AG08396 (cell line): ENCODE measurements at places on chromosomes 7 and 10.

GRCh38 chr7:131013716-131014115 is 279.7 kb upstream of the KLF14 start:
- DNase-seq, result no peak

GRCh38 chr7:147182874-147183273 is 1066.3 kb downstream of the CNTNAP2 start:
- no peak for DNase-seq

GRCh38 chr10:6141296-6142151 is 52.7 kb downstream of the RBM17 start:
- peak; percentile 87 for DNase-seq

GRCh38 chr10:100826983-100827818 is 81.8 kb downstream of the PAX2 start:
- no peak for DNase-seq

DNA sequence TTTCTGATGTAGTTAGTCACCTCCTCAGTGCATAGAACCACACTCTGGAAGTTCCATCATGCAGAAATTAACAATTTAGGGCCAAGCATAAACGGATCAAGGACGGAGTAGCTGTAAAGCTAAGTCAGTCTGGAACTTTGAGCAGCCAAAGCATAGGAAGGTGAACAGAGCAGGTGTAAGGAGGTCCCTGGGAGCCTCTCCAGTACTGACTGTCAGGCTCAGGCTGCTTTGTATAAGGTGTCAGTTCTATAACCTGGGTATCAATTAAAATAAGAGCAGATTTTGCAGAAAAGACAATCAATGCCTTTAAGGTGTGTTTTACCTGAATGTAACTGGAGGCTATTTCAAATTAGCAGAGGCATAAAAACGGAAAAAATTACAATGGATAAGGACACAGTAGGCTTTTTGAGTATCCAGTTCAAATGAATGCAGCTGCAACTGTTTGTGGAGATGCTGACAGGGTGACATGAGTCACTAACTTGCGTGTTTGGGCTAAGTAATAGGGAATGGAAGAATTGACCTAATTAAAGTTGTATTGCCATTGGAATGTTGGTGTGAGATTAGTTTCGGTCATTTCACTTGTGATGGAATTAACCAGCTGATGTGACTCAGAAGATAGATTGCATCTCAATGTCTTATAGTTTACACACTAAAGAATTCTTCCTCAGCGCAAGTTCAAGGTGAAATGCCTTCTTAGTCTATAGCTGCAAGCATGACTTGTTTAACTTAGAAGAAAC is 417.9 kb upstream of the CNTNAP2 start:
- peak; percentile 2 for DNase-seq

DNA sequence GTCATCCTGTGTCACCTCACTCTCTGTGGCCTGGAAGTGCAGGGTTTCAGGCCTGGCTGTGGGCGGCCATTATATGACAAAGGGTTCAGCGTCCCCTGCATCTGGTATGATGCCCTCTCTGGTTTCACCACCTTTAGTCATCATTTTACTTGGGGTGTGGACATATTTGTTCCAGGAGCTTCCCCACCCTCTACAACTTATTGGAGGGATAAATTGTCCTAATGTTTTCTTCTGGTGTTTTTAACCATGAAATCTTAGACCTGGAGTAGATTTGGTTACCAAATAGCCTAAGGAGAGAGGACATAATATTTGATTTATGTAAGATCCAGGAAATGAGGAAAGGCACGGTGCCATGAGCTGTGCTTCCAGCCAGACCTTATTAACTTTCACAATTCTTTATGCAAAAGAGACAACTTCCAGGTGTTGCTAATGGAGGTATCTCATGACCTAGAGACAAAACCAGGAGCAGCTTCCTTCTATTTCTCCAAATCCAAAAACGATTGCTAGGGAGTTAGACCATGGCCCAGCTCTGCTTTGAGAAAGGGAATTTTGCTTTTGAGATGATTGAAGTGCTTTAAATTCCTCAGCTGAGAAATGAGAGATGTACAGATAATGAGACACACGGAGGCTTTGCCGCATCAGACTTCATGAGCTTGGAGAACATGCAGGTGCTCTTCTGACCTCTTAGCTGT is 20.9 kb downstream of the WBP1L start:
- DNase-seq, result no peak

- DNase-seq, result no peak
These were observed 45.0 kb downstream of the MRC1 start for GRCh38 chr10:17854044-17854652.

DNA sequence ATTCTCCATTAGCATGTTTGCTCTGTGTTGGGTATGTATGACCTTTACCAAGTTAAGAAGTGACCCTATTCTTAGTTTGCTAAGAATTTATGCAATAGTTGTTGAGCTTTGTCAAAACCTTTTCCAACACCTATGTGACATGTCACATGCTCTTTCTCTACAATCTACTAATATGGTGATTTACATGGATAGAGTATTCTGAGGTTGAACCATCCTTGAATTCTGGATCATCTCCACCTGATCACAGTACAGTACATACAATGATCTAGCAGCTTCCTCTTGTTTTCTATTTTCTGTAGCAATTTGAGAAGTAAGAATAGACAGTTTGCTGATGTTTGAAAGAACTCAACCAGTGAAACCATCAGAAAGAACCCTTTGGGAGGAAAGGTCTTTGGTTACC is 101.2 kb upstream of the PDGFA start:
- DNase-seq, result no peak

GRCh38 chr10:5450605-5451384 is 38.4 kb downstream of the NET1 start:
- DNase-seq, result no peak

- peak; percentile 23 for DNase-seq
These were observed 4.4 kb downstream of the JAZF1 start for GRCh38 chr7:28176174-28176573.

DNA sequence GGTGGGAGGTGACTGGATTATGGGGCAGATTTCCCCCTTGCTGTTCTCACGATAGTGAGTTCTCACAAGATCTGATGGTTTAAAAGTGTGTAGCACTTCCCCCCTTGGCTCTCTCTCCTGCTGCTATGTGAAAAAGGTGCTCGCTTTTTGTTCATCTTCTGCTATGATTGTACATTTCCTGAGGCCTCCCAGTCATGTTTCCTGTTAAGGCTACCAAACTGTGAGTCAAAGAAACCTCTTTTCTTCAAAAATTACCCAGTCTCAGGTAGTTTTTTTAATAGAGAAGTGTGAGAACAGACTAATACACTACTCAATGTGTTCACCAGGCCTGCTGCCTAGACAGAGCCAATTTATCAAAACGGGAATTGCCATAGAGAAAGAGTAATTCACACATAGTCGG is 49.7 kb downstream of the SDHAF3 start:
- no peak for DNase-seq

DNA sequence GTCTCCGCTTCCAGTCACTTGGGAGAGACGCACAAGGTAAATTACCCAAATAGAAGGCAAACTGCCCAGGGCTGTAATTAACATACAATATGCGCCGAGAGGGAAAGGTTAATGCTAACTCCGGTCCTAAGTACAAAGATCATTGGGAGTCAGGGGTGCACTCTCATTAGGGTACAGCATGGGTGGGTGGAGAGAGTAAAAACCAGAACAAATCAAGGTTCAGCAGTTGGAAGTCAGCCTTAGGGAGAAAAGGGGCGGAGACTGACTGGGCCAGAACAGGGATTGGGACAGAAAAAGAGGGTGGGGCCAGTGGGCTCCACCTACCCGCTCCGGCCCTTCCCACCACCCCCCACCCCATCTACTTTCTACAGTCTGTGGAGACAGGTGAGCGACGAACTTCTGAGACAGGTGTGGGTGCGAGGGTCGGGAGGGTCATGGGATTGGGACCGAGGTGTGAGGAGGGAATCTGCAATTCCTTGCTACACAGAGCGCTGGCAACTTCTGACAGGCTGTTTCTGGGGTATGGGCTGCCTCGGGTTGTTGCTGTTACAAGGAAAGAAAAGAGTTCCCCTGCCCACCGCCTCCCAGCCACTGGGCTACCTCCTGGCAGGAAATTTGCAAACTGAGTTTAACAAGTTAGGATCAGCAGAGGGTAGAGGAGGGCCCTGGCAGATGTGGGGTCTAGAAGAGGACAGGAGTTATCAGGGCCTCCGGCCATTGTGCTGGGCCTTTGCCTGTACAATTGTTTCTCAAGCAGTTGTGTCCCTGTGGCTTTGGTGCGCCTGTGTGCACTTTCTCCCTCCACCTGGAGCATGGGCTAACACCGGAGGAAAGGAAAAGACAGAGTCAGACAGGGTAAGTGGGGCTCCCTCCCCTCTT is at the start of gene TMEM139:
TMEM139 (plus strand) TSS at position 368 of the 879 bp plus-strand sequence. CDS start 1,000 bp downstream, outside the sequence.
- no peak for DNase-seq

DNA sequence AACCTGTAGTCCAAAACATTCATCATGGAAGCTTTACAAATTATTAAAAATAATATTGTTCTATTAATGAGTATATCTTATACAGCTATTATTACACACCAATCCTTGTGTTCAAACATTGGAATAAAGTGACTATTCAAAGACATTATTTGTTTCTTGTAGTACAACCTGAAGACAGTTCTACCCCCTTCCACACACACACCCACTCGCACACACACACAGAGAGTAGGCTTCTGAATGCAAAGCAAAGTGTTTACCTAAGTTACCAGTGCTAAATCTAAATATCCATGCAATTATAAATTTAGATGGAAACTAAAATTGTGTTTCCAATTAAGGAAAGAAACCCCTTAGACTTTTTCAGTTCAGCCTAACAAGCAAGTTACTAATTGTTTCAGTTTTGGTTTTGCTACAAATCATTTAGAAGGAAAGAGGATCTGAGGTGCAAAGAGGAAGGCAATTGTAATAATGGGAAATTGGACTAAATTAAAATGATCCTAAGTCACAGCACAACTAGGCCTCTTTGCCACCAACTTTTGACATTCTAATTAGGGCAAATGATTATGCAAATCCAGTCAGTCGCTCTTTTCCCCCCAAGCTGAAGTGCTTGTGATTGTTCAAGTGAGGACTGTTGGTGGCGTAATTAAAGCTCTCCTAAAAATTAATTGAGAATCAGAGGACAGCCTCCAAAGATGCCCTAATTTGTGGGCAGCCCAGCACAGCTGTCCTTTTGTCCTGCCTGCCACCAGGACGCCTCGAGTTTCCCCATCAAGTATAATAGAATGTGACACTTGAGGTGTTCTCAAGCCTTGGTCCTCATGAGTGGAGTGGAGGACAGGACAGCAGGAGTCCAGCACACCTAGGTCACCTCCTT is 19.9 kb upstream of the ATOH7 start:
- no peak for DNase-seq

DNA sequence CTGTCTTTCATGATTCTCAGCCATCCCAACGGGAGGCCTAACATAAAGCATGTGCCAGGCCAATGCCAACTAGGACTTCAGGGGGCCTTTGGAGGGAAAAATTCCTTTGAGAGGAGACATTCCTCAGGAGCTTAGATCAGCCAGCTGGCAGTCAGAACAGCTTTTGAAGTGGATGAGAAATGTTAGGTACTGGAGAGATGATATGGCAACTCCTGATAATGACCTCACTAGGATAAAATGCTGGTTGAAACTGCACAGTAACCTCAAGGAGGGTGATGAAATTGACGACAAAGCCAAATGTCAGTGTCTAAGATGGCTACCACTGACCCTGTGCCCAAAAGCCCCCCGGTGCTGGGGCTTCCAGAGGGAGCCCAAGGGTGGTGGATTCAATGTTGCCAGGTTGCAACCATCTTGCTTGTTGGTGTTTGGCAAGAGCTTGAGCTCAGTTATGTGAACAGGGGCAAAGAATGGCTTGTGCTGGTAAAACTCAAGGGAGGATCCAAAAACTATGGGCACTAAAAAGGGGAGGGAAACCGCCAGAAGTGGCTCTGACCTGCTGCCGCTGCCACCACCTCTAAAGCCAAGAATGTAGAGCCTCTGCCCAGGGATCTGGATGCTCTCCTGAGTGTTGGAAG is 121.2 kb downstream of the UBE2H start:
- DNase-seq, result peak; percentile 78

DNA sequence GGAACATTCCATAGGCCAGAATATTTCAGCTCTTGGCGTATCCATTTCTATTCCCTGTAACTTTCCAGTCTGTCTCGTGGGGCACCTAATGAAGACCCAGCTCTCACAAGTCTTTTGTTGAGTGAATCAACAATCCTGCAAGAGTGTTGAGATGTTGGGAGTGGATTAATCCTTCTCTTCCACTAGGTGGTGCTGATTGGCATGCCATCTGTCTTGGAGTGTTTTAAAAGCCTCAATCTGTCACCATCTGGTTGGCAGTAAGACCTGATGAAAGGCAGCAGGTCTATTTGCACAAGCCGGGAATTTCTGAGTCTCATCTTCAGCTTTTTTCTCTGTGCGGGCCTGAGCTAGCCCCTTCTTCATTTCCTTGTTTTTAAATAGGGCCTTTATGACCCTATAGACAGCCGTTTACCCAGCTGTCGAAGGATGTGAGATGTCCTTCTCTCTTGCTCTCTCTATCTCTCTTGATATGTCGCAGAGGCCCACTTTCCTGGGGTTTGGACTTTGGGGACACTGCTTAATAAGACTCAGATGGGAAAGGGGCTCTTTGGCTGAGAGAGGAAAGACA is 180.5 kb downstream of the ZNF365 start:
- peak; percentile 47 for DNase-seq

- peak; percentile 85 for DNase-seq
These were observed 3.8 kb upstream of the GTF2IRD1 start for GRCh38 chr7:74449809-74450397.
